NCI-H1092 treated with DMSO at 0.1 percent for 48 hours (cell line): ENCODE measurements at places on chromosomes 5 and 9.

GRCh38 chr5:139731281-139731680 lies 64.3 kb upstream of the PSD2 start:
- no peak for DNase-seq

GRCh38 chr9:76215066-76215465 lies 179.2 kb downstream of the RFK start:
- no peak for DNase-seq

- DNase-seq, result no peak
Observed at GRCh38 chr5:175353926-175354325, 90.1 kb downstream of the DRD1 start.

GRCh38 chr5:58891086-58891970 lies 308.5 kb downstream of the RAB3C start:
- peak; percentile 59 for DNase-seq

GRCh38 chr9:4654084-4654483 lies 8.0 kb upstream of the PLPP6 start:
- DNase-seq, result no peak

- no peak for DNase-seq
Observed at GRCh38 chr5:14439087-14439871, 142.3 kb upstream of the OTULINL start.

DNA sequence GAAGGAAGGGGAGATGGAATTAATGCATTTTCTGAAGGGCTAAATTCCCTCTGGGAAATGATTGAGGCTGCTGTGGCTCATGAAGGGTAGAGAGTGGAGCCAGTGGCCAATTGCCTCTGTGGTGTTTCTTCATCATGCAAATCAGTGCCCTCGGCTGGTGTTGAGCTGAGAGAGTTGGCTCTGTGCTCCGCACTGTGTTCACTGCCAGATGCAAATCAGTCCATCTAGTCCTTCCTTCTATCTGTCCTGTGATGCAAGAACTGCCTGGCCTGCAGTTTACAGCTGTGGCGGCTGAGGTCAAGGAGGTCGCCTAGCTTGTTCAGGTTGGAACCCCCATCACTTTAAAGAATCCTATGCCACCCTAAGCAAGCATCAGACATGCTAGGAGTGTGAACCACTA lies 6.0 kb downstream of the TMEM171 start:
- DNase-seq, result no peak

- DNase-seq, result no peak
Observed at GRCh38 chr9:121326901-121327613, 43.0 kb downstream of the STOM start.

- no peak for DNase-seq
Observed at GRCh38 chr5:45105491-45105994, 296.8 kb downstream of the MRPS30 start.

DNA sequence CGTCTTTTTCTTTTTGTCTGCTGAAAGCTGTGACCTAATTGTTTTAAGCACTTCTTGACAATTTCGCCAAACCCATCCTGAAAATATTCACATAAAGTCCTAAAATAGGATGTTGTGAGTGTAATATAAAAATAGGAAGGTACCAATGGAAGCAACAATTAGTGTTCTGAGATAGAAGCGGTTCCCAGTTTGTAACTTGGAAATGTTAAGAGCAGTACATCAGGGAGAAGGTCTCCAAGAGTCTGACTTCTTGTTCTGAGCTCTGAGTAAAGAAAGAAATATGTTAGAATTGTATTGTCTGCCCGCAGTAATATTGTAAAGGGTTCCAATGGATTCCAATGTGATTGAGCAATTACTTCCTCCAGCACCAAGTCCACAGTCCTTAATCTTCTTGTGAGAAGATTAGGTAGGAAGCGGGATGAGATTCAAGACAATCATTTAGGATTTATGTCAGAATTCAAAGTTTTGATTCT lies 3.9 kb downstream of the VCAN start:
- no peak for DNase-seq

GRCh38 chr9:98968601-98969337 lies 25.1 kb downstream of the COL15A1 start:
- no peak for DNase-seq

- no peak for DNase-seq
Observed at GRCh38 chr5:93735378-93735777, 6.0 kb downstream of the POU5F2 start.

DNA sequence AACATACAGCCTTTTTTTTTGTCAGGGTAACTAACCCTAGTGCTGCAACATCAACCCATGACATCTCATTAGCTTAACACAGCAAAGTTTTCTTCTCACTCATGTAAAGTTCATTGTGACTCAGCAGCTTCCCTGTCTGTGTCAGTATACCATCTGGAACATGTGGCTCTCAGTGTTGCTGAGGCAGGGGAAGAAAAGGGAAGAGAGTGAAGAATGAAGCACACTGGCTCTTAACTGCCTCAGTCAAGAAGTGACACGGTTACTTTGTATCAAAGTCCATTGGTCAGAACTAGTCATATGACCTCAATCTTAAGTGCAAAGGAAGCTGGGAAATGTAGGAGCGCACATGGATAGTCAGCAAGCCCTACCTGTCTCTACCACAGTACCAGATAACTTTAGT lies 185.0 kb upstream of the ELL2 start:
- DNase-seq, result no peak

DNA sequence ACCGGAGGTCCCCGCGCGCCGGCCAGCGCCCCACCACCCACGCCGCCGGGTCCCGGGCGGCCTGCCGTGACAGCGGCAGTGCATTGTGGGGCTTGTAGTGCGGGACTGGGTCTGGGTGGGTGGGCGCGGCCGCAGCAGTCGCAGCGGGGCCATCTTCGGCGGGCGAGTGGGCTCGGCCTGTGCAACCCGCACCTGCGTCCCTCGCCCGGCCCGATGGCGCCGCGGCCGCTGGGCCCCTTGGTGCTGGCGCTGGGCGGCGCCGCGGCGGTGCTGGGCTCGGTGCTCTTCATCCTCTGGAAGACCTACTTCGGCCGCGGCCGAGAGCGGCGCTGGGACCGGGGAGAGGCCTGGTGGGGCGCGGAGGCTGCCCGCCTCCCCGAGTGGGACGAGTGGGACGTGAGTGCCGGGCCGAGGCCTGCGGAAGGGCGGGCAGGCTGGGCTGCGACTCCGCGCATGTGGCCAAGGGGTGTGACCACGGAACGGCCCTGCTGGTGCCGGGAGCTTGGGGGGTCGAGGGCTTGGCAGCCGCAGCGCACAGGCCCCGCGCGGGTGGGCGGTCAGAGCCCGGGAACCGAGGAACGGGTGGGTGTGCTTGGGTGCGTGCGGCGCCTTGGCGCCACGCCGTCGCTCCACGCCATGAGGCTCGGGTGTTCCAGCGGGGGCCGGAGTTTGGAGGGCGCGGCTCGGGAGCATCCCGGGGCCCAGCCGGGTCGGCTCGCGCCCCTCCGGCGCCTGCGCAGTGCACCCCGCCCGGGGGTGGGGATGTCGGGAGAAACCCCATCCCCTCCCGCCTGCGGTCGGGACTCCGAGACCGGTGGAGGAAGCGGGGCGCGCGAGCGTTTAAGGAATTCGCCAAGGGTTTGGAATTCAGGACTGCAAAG lies at the start of gene ARL10:
TSS of gene ARL10 (plus strand) at position 137 of the 881 bp plus-strand sequence. CDS start at position 214, 77 bp downstream.
- DNase-seq, result peak; percentile 3

GRCh38 chr9:71270554-71270953 lies 149.1 kb upstream of the TRPM3 start:
- no peak for DNase-seq

GRCh38 chr5:122639033-122639432 lies 135.8 kb upstream of the SNX2 start:
- DNase-seq, result no peak

GRCh38 chr5:114665551-114665950 lies 303.7 kb downstream of the KCNN2 start:
- DNase-seq, result peak; percentile 65

- no peak for DNase-seq
Observed at GRCh38 chr9:124251605-124252378, 6.0 kb upstream of the NEK6 start.

GRCh38 chr5:150066901-150067396 lies 19.4 kb downstream of the CSF1R start:
- no peak for DNase-seq

DNA sequence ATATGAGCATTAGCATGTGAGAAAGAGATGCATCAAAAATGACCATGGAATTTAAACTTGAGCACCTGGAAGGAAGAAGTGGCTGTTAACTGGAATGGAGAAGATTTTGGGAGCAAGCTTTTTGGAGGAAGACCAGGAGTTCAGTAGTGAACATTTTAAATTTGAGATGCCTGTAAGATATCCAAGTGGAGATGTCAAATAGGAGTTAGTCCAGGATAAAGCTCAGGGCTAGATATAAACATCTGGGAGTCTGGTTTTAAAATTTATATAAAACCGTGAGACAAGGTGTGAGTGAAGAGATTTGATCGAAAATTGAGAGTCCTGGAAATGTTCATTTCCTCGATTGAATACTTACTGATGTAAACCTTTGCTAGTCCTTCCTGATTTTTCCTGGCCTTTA lies 217.5 kb downstream of the ZSWIM6 start:
- no peak for DNase-seq

DNA sequence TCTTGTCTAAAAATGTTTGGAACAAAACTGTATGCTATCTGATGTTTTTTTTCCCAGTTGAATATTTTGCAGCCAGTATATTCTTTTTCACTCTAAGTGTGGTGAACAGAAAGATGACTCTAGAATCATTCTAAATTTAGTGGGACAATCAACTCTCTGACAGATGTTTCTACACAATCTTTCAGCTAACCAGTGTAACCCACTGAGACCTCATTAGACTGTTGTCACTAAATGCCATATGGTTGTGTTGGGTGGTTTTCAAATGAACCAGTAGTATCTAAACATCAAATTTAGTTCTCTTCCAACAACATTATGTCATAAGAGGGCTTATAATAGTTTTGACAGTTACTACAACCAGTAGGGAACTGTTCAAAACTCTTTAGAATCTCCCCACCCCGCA lies 129.6 kb upstream of the PRLR start:
- no peak for DNase-seq

GRCh38 chr9:4985386-4986266 lies 554 bp downstream of the JAK2 start:
- DNase-seq, result peak; percentile 74

GRCh38 chr9:92299116-92299515 lies 5.6 kb upstream of the IARS1 start:
- DNase-seq, result no peak

GRCh38 chr9:121360601-121361374 lies 9.3 kb downstream of the STOM start:
- DNase-seq, result no peak

DNA sequence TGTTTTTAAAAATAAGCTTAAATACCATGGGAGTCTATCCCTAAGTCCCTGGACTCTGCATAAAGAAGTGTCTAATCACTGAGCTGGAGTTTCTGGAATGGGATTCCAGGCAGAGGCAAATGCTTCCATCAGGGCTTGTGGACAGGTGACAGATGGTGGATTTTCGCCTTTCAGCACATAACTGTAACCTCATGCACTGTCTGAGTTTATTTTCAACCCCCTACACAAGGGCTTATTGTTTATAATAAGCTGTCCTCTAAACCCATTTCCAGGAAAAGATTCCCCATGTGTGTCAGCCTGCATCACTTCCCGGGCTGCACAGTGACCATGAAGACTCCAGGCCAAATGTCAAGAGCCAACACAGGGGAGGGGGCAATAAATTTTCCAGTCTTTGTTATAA lies 264.0 kb downstream of the PIK3R1 start:
- DNase-seq, result no peak

DNA sequence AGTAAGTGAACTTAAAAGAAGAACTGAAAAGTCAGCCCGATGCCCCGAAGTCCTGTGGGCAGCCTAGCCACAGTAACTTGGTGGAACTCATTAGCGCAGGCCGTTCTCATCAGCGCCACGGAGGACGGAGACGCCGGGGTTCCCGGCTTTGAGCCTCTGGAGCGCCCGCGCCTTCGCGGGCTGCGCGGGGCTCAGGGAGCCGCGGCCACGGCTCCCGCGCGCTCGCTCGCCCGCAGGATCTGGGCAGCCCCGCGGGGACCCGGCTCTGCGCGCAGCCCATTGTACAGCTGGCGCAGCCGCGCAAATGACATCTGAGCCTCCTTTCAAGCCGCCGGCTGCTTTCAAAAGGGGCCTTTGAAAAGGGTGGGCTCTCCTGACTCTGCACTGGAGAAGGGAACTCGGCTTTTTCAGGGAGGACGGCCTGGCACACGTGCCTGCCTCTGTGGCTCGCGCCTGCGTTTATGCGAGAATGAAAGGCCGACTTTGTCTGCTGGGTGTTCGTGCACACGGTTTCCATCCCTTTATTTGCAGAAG lies 40.7 kb downstream of the TLR4 start:
- peak; percentile 68 for DNase-seq

DNA sequence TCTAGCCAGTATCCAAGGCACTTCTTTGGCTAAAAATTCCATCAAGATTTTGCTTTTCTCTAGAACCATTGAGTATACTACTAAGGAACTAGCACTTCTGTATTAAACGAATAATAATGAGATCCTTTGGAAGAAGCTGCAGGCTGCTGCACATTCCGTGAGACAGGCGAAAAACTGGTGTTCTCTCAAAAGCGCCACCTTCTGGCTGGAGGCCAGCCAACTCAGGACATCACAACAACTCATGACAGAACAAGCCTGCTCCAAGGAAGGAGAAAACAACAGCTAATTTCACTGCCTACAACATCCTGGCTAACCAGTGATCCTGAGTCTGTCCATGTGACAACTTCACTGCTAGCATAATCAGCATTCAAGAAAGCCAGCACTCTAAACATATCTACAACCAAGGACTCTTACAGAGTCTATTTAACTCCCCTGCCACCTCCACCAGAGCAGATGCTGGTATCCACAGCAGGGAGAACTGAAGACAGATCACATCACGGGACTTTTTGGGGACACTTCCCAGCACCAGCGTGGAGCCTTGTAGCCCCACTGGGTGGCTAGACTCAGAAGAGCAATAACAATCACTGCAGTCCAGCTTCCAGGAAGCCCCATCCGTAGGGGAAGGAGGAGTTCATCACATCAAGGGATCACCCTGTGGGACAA lies 150.5 kb downstream of the YTHDC2 start:
- DNase-seq, result no peak

GRCh38 chr5:104734046-104734445 lies 1171.5 kb upstream of the NUDT12 start:
- no peak for DNase-seq

- no peak for DNase-seq
Observed at GRCh38 chr5:103867857-103868598, 305.4 kb upstream of the NUDT12 start.

GRCh38 chr5:135072387-135073281 lies 38.6 kb upstream of the PITX1 start:
- DNase-seq, result no peak

GRCh38 chr5:115180165-115180709 lies 10.5 kb upstream of the TRIM36 start:
- peak; percentile 63 for DNase-seq

GRCh38 chr5:127844581-127845021 lies 141.4 kb downstream of the CCDC192 start:
- peak; percentile 30 for DNase-seq

DNA sequence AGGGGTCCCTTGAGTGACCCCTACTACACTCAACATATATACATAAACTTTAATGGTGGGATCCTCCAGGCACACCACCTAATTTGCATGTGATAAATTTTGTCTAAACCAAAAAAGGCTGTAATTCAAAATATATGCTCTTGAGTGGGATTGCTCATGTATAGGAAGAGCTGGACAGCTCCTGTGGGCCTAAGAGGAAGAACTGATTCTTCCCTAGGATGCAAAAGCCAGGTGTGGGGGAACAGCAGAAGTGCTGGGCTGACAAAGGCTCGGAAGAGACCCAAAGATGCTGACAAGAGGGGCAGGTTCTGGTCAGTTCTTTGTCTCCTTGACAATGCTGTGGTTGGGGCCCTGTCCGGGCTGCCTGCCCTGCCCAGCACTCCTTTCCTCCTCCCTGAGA lies 43.9 kb downstream of the PCDH1 start:
- no peak for DNase-seq
